ENCODE measurements at places on chromosomes 12 and 14.

GRCh38 chr12:120239776-120240494 lies 25.6 kb downstream of the PXN start:
- no peak for DNase-seq

DNA sequence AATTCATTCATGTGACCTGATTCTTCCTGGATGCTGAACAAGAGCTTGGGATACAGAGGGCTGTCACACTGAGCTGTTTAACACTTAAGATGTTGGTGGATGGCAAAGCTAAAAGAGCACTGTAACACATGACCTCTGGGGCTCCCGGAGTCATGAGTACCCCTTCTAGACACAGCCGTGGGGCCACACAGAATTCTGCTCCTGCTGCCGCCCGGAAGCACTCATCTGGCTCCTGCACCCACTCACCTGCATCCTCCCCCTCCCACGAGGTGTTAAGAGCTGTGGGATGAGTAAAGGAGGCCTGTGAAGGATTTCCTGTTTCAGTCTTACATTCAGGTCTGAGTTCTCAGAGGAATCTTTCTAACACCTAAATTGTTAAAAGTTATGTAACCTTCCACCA lies 78.0 kb upstream of the SSTR1 start:
- DNase-seq, result no peak

GRCh38 chr12:47164724-47165439 lies 85.1 kb upstream of the AMIGO2 start:
- DNase-seq, result no peak

- DNase-seq, result no peak
Measured at GRCh38 chr12:49866859-49867569, 24.1 kb upstream of the BCDIN3D start.

GRCh38 chr12:5964913-5965900 lies 20.1 kb upstream of the ANO2 start:
- no peak for DNase-seq

- no peak for DNase-seq
Measured at GRCh38 chr14:27366596-27366995, 768.8 kb upstream of the NOVA1 start.

- DNase-seq, result no peak
Measured at GRCh38 chr14:71309756-71310155, 402.5 kb downstream of the PCNX1 start.

- no peak for DNase-seq
Measured at GRCh38 chr14:68407825-68408224, 385.0 kb downstream of the ZFP36L1 start.

GRCh38 chr14:24806061-24806678 lies 172.2 kb upstream of the GZMB start:
- DNase-seq, result peak; percentile 15

GRCh38 chr14:24013654-24014514 lies 25.2 kb downstream of the DHRS4L2 start:
- peak; percentile 34 for DNase-seq

- DNase-seq, result no peak
Measured at GRCh38 chr14:71063351-71063750, 156.1 kb downstream of the PCNX1 start.

- DNase-seq, result no peak
Measured at GRCh38 chr14:55518391-55518790, 61.6 kb upstream of the KTN1 start.

DNA sequence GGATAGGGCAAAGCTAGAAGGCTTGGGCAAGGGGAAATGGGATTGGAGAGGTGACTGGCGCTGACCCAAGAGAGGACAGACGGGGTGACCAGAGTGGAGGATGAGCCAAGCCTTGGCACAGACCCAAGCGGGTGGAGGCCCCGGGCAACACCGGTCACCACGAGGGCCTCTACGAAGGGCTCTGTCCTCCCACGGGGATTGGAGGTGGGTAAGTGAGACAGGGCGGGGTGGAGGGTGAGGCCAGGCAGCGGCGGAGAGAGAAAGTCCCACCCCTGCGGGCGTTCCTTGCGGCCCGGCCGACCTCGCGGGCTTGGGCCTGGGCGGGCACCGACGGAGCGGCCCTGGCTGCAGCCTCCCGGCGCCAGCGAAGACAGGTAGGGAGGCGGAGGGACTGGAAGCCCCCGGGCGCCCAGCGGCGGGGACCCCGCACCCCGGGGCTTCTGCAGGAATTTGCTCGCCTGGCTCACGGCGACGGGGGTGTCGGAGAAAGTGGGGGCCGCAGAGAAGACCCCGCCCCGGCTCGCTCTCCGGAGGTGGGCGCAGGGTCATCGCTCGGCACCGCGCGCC lies at the start of gene PAPLN:
Gene PAPLN (plus strand): TSS at position 288 of the 567 bp plus-strand sequence. CDS start 2,273 bp downstream, outside the sequence.
- DNase-seq, result no peak

DNA sequence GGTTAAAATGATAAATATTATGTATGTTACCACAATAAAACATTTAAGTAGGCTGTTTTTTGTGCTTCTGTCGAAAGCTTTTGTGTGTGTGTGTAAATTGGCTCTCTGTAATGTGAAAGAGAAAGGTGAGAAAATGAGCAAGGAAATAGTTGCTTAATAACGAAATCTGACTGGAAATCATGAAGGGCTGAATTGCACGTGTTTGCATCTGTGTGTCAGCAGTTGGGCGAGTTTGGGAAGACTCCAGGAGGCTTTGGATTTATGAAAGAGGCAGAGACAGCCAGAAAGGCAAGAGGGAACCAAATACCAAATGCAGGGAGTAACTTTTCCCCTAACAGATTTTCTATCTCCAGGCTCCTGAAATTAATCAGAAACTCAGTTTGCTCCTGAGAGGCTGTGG lies 47.2 kb upstream of the PLEKHG3 start:
- DNase-seq, result no peak

DNA sequence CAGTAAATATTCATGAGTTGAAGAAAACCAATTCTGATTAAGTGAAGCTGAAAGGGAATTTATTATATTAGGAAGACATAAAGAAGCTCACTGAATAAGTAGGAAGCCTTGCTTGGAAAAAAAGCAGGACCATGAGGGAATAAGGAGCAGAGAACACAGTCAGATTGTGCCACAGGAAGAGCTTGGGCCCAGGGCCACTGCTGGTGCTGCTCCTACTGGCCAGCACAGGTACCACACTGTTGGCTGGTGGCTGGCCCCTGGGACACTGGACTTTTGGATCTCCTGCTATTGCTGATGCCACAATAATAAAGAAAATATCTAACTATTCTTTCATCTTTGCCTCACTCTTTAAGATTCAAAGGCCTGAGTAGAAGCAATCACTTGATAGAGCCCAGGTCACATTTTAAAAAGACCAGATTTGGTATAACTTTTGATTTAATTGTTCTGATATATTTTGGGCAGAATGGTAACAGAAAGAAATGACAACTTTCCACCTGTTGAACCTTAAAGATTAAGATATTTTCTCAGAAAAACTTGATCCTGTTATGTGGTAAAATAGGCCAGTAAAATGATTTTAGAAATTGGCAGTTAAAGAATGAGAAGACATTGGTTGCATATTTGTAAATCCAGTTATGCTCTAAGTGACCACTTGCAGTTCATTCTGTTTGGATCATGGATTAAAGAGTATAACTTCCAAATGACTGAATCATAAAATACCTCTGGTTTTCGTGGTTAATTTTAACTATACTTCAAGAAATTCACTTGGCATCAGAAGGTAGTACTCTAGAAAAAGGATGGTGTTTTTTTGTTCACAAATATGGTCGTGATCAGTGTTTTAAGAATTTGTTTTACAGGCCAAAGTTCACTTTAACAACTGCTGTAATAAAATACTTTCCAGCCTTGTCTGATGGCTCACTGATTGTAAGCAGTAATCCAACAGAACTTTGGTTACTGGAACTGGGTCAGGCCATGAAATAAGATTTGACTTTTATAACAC lies 68.3 kb downstream of the DERA start:
- peak; percentile 78 for DNase-seq

GRCh38 chr14:92897922-92898565 lies 24.9 kb upstream of the CHGA start:
- DNase-seq, result no peak

- DNase-seq, result no peak
Measured at GRCh38 chr12:106088811-106089485, 49.8 kb downstream of the NUAK1 start.

- no peak for DNase-seq
Measured at GRCh38 chr14:35818346-35819115, 7.6 kb upstream of the BRMS1L start.

GRCh38 chr14:64709126-64709525 lies 4.9 kb downstream of the PLEKHG3 start:
- DNase-seq, result no peak

- DNase-seq, result no peak
Measured at GRCh38 chr14:35402323-35403113, 2.0 kb downstream of the NFKBIA start.

DNA sequence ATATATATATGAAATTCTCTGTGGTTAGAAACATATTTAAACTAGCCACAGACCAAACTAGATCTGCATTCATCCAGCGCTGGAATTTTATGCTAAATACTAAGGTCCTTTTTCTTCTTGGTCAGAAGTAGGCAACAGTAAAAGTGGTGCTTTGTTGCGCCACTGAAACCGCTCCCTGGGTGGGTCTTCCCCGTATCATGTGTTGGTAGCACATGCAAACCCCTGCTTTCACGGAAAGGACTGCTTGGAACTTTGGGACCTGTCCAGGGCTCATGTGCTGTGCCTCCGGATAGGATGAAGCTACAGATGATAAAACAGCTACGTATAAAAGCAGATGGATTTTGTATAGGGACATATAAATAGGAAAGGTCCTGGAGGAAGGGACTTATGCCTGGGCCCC lies 40.1 kb upstream of the COL2A1 start:
- DNase-seq, result no peak

DNA sequence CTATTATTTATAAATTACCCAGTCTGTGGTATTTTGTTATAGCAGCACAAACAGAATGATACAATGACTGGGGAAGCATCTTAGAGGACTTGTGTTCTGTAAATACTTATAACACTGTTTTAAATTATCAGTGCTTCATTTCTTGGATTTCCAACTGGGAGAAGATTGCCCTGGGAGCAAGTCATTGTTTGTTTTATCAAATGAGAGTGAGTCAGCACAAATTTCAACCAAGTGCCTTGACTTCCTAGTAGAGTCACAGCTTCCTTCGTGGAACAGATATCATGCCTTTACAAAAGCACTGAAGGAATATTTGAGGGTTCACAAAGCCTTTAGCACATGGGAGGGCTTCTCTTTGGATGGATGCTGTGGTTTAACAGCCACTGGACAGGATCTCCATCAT lies 234.1 kb downstream of the KTN1 start:
- no peak for DNase-seq

- no peak for DNase-seq
Measured at GRCh38 chr14:73817020-73817655, 34.5 kb upstream of the PTGR2 start.

DNA sequence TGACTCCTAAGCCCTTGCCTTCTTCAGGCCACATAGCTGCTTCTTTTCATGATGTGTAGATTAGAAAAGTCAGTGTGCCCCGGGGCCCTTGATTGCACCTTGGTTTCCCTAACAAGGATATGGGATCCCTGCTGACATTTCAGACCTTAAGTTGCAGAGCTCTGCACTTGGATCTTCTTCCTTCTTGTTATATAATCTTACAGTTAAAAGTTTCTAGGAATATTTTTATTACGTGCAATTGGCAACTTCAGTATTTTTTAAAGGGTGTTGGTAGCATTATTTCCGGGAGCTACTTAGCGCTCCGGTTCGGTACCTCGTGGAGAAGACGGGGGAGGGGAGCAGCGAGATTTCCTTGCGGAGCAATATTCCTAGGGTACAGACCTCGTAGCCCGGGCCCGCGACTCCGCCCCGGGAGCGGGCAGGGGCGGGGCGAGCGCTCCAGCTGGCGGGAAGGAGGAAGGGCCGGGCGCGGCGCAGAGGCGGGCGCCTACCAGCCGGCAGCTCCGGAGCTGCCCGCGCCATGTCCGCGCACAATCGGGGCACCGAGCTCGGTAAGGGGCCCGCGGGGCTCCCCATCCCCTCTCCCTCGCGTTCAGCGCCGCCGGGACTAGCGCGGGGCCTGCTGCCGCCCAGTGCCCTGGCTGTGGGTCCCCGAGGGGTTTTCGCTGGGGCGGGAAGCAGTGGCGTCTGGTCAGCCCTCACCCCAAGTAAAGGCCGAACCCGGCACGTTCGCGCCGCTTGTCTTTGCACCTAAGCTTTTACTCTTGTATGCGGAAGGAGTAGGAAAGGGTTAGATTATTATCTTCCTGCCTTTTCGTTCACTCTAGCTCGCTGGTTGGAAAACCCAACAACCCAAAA lies at the start of gene DERA:
Gene DERA (plus strand): TSS at position 469 of the 858 bp plus-strand sequence. CDS start 52 bp downstream, at position 521.
- no peak for DNase-seq

DNA sequence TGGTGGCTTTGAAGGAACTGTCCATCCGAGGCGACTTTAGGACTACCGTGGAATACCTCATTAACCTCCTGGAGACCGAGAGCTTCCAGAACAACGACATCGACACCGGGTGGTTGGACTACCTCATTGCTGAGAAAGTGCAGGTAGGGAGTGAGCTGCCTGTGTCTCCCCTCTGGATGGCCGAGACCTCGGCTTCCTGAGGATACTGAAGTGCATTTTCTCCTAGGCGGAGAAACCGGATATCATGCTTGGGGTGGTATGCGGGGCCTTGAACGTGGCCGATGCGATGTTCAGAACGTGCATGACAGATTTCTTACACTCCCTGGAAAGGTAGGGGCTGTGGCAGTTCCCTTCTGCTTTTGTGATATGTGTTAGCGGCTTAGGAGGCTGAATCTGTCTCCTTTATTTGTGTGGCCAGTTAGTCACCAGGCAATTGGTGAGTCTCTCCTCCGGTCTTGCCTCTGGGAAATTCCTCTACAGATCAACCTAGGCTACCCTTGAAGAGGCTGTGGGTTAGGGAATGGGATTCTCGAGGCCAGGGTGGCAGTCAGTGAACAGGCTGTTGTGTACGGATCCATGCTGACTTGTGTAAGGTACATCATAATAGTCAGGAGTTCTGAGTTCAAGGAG lies 75.3 kb downstream of the ACACB start:
- DNase-seq, result no peak

- no peak for DNase-seq
Measured at GRCh38 chr12:131223791-131224225, 270.1 kb downstream of the ADGRD1 start.

DNA sequence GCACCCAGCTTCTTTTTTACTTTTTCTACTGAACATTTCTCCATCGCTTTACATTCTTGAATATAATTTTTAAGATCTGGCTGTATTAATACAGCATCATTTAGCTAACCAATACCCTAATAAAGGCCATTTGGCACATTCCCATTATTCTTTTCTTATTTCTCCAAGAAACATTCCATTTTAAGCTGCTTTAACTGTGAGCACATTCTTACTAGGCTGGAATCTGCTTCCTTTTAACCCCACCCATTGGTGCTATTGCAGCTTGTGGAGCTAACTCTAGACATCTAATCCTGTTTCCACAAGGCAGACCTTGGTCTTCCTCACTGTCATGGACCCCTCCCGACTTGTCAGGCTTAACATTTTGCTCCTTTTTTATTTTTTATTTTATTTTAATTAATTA lies 15.2 kb downstream of the CALM1 start:
- no peak for DNase-seq
